Activated CD8-positive, alpha-beta memory T cell treated with anti-CD3 and anti-CD28 coated beads, Interleukin-2, amount 50 U/mL, for 4 hours (primary cell): ENCODE measurements at places on chromosomes 3 and 15.

- DNase-seq, result no peak
Measured at GRCh38 chr15:32828507-32829186, 110.8 kb downstream of the GREM1 start.

DNA sequence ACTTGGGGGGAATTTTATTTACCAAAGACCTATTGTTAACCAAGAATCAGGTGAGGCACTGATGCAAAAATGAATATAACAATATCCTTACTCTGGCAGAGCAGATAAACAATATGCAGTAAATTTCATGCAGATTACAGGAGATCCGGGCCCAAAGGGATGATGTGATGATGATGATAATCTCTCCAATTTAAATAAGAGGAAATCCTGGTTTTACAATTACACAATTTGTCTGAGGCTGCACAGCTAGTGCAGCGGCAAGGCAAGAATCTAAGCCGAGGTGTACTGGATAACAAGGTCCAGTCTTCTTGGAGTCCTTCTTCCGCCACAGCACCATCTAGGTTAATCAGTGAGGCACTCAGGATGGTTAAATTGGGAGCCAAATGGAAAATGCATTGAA, 2.4 kb upstream of the MESD start:
- DNase-seq, result no peak

DNA sequence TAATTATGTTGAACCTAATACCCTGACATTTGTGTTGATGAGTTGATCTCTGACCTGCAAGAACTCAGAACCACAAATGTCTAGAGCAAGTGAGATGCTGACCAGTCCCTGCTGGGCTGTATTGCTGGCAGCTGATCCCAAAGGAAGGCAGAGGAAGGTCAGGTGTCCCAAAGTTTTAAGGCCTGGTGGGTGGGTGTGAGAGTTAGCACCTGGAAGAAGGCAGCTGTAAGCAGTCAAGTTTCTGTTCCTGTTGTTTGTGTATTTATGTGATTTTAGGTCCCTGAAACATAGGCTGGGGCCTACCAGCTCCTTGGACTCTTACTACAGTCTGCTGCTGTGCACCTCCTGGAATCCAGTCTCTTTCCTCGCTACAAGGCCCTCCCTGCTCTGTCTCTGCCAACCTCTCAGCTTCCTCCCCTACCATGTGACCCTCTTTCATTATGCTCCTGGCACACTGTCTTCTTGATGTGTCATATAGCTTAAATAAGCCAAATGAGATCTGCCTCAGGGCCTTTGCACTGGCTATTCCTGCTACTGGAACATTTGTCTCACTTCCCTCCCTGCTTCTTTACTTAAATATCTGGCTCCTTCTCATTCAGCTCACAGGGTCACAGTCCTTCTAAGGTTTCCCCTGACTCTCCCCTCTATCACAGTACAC, 31.0 kb upstream of the ATOSA start:
- DNase-seq, result no peak

- no peak for DNase-seq
Measured at GRCh38 chr3:155231792-155232191, 61.7 kb downstream of the STRIT1 start.

DNA sequence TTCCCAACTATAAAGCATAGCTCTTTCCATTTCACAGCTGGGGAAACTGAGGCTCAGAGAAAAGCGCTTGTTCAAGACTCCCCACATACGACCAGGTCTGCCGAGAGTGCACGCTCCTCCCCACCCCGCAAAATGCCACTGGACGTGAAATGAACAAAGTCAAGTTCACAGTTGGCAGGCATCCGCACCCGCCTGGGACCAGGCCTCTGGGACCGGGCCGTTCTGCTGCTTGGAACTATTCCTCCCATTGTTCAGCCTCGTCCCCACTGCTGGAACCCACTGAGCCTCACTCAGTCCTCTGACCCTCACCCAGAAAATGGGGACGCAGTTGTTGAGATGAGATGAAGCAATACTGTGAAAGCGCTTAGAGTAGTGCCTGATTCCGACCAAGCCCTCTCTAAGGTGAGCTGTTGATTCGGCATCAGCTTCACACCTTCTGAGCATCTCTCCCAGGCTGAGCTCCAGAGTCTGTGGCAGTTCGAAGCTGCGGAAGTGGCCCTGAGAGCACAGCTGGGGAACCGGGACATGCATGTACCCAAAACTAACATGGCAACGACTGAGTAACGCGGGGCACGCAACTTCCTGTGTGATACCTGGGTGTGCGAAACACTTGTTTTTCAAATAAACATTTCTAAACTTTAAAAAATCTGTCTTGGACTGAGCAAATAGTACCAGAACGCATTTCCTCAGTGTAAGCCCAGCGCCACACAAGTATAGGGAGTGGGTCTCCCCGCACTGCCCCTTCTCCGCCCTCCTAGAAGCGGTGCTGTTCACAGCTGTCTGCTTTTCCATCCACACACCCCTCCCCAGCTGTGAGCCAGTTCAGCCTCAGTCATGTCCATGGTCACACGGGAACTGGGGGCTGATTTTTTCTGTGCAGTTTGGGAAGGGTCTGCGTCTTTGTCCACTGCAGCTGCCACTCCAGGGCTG, 93.4 kb downstream of the CHSY1 start:
- no peak for DNase-seq

- DNase-seq, result no peak
Measured at GRCh38 chr3:131705558-131706051, 202.8 kb upstream of the MRPL3 start.

DNA sequence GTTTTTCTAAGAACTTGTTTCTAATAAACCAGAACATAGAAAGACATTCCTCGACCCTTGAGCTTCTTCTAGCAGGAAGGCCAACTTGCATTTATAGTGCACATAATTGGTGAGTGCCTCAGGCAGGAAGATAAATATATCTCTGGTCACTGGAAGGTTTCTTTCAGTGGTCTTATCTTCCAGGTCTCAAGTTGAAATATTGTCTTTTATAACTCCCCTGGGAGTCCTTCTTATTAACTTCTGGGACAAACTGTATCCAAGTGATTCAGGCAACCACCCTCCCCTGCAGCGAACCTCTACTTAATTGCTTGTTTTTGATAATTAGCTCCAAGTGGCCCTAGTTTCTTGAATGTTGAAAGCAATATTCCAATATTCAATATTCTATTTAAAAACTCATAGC, 346.8 kb upstream of the GOLIM4 start:
- DNase-seq, result no peak

- DNase-seq, result no peak
Measured at GRCh38 chr15:58282060-58282708, 144.0 kb downstream of the AQP9 start.
